ENCODE measurements at places on chromosomes 11 and 22.

DNA sequence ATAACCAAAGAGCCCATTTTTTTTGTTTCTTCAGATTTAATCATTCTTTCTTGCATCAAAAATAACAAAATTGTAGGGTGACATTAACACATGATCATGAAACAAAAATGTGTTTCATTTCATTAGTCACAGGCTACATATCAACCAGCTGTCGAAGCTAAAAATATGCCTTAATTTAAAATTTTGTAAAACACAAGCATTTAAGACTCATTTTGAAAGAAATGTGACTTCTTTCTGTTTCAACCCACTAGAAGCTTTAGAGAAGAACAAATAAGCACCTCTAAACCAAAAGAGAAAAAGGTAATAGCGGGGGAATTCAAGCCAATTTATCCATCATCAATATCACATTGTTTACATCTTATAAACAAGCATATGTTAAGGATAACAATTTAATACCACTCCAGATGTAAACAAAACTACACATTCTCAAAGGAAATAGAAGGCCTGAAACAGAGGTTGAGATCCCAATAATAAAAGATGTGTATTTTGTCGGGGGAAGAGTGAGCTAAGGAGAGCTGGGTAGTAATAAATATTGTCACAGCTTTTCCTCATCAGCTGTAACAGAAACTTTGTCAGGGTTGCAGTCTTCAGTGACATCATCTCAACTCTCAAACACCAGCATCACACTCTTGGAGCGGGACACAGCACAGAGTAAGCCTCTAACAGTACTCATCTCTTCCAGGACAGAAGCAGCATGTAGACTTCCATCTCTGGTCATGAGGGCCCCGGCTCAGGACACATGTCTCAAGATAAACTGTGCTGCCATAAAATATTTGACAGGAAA, 42.0 kb downstream of the ALG9 start:
- DNase-seq = no peak

- peak; percentile 93 for DNase-seq
Observed at GRCh38 chr11:57798905-57799559, 37.4 kb downstream of the CTNND1 start.

DNA sequence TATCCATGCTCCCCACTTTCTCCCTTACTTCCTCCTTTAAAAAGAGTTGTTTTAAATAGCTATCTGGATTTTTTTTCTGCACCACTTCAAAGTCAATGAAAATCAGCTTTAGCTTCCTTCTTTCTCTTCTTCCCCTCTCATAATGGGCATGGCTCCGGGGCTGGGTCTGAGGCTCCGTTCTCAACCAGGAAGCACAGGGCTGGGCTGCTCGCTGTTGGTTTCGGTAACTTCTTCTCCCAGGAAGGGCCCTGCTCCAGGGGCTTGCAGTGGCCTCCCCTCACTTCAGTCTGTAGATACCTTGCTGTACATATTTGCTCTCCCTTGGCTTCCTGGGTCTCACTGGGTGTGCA, 23.8 kb downstream of the MICAL2 start:
- DNase-seq = no peak

GRCh38 chr11:116553482-116553881, 219.3 kb downstream of the BUD13 start:
- DNase-seq = no peak

- no peak for DNase-seq
Observed at GRCh38 chr22:28043266-28043665, 124.2 kb upstream of the PITPNB start.

- peak; percentile 75 for DNase-seq
Observed at GRCh38 chr11:115503083-115503885, 931 bp downstream of the CADM1 start.

GRCh38 chr11:76226626-76227025, 20.3 kb upstream of the WNT11 start:
- no peak for DNase-seq

GRCh38 chr22:23240639-23241389, 60.5 kb downstream of the BCR start:
- DNase-seq = no peak

- peak; percentile 43 for DNase-seq
Observed at GRCh38 chr11:69567951-69568808, 72.8 kb upstream of the CCND1 start.

- DNase-seq = no peak
Observed at GRCh38 chr11:2507945-2508749, 63.3 kb downstream of the KCNQ1 start.

- DNase-seq = no peak
Observed at GRCh38 chr11:19291064-19291463, 50.3 kb upstream of the E2F8 start.

- DNase-seq = peak; percentile 48
Observed at GRCh38 chr22:19120829-19121630, 1.2 kb downstream of the DGCR2 start.

DNA sequence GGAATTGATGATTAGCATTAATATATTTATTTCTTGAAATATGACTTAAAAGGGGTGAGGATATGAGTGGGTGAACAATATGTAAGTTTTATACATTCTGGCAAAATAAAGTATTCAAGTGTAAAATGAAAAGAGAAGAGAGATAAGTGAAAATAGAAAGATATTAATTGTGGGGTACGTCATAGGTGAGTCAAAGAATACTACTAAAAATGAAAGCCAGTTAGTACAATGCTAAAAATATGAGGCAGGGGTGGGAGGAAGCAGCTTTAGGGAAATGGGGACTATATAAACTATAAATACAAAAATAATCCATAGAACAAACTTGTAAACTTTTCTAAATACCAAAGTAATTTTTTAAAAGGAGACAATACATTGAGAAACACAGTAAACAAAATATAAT, 661.4 kb downstream of the CNTN5 start:
- DNase-seq = no peak

DNA sequence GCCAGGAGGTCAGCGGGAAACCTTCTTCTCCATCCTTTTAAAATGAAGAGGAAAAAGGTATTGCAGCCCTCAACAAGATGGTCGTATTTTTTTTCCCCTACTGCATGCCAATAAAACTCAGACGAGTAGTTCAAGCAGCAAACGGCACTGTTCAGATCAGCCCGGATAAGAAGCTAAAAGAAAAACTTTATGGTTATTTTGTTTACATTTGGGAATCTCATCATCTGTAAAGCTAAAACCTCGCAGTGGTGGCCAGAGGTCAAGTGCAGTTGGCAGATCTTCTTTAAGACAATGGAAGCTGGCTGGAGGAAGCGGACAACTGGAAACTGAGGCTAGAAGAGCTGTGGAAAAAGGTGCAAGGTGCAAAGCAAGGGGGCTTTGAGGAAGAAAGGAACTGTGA, 31.0 kb upstream of the CHRM4 start:
- no peak for DNase-seq

- no peak for DNase-seq
Observed at GRCh38 chr22:46796566-46797195, 34.2 kb downstream of the TBC1D22A start.

- DNase-seq = peak; percentile 52
Observed at GRCh38 chr11:11848891-11849746, 7.3 kb downstream of the USP47 start.

DNA sequence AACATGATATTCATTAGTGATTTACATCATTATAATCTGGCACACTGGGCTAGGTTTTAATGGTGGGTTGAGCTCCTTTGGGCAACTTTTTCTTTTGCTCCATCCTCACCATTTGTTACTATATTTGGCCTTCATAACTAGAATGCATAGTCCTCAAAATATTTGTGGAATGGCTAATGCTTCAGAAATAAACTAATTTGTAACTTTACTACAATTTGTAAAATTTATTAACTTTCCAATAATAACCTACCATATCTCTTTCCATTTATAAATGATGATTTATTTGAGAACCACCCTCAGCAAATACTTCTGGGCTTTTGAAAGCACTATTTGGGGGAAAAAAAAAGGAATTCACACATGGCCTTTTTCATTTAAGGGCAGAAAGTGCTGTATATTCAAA, 79.7 kb downstream of the LARGE2 start:
- no peak for DNase-seq

- DNase-seq = peak; percentile 80
Observed at GRCh38 chr22:46071451-46072109, 78.7 kb upstream of the PPARA start.

- DNase-seq = peak; percentile 32
Observed at GRCh38 chr11:22670830-22671229, 4.4 kb downstream of the GAS2 start.

- DNase-seq = no peak
Observed at GRCh38 chr11:11081776-11082175, 223.9 kb upstream of the ZBED5 start.

- no peak for DNase-seq
Observed at GRCh38 chr11:133821776-133822175, 23.5 kb downstream of the SPATA19 start.

DNA sequence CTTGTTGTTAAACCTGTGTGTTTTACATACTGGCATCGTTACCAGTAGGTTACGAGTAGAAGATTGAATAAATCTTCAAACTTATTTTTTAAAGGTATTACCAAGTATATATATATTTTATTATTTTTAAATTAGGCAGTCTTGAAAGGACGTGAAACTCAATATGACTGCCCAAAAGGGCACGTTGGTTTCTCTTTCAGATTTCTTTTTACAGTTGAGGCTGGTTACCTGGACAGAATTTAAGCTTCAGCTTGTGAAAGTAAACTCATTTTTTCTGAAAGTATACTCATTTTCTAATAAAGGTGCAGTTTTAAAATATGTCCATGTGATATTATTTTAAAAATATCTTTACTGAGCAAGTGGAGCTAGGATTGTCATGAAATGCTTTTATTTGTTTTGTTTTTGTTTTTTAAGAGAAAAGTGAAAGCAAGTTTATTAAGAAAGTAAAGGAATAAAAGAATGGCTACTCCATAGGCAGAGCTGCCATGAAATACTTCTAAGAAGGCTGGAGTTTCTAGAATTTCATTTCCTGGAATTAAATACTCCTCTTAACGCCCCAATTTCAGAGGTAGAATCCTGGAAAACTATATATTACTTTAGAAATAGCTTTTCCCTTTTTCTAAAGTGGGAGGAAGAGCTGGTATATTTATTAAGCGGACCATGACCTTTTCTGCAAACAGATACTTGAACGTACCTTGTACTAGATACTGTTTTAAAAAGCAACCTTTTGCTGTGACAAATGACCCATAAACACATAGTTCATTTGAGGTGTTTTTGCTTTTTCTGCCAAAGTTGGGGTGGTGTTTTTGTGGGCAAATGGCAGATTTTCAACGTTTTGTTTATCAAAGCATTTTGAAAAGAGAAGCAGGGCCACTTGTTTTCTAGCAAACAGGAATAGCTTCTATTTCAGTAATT, 1.9 kb downstream of the FBXO7 start:
- no peak for DNase-seq

DNA sequence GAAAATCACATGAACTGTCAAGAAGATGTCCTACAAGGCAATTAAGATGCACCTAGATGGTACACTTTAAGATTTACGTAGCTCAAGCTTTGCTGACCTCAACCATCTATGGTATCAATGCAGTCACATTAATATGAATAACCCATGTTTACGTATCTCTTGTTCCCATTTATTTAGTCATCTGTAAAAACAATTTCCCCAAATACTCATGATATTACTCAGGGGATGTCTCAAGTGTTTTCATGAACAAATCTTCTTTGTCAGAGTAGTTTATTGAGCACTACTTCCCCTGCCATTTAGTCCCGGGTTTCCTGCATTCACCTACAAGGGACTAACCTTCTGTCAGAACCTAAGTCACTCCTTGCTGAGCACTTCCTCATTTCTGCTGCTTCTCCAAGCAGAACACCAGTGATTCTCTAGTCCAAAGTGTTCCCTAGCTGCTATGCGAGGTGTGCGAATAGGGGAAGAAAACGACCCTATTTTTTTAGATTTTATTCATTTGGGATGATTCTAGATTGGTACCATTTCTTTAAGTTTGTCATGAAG, 554.3 kb upstream of the LRRC4C start:
- DNase-seq = no peak

DNA sequence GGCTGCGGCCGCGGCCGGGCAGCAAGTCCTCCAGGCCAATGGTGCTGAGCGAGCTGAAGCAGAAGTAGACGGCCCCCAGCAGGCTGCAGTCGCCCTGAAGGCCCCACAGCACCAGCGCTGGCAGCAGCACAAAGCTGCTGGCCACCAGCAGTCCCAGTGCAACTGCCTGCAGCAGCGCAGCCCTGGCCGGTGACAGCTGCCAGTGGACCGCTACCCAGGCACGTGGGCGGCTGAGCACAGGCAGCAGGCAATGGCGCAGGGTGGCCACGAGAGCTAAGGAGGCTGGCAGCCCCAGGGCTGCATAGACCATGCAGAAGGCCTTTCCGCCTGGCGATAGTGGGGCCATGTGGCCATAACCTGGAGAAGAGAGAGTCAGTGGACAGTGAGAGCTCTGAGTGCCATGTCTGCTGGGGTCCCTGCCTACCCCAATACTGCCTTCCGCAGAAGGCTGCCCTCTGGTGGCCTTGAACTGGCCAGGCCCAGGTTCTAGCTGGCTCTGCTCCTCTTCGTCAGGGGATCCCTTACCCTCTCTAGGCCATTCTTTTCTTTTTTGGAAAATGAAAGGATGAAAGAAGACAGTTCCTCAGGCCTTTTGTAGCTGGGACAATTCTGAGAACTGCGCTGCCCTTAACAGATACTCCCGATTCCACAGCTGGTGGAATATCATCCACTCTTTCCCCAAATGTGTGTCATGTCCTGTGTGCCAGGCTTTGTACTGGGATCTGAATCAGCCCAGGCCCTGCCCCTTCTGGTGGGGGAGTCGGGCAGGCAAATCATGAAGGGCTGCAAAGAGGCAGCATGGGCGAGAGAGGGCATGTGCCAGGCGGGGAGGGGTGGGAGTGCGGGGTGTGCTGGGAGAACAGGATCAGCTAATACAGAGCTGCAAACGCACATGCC, 1.8 kb downstream of the KCNK7 start:
- DNase-seq = no peak

DNA sequence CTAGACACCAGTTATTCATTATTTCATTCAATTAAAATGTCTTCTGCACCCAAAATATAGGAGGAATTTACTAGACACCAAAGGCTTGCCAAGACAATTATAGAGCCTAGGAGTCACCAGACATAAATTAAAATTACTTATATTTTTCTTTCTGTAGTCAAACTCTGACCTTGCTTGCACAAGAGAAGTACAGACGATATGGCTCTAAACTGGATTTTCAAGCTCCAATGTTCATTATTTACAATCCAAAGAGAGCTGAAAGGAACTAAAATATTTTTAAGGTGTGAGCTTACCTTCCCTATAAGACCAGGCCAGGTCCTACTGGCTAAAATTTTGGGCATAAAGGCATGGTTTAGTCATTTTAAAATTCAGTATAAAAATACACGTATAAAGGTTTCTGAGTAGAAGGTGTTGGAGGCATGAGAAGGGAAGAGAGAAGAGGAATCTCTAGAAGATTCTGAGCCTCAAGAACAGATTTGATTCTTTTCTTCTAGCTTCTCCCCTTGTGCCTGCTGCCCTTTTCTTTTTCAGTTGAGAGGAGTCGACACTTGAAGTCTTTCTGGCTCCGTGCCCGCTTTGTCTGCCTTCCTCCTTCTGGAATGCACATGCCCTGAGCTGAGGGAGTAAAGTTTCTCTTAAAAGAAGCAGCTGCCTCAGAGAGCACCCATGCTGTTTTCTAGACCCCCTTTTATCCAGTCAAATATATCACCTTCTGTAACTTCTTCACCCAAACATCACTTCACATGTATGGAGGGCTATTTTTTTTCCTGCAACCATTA, 13.5 kb downstream of the C11orf97 start:
- peak; percentile 57 for DNase-seq

GRCh38 chr11:114556135-114556534, 3.5 kb downstream of the NXPE1 start:
- DNase-seq = no peak
